ENCODE measurements at places on chromosomes 6 and 20.

DNA sequence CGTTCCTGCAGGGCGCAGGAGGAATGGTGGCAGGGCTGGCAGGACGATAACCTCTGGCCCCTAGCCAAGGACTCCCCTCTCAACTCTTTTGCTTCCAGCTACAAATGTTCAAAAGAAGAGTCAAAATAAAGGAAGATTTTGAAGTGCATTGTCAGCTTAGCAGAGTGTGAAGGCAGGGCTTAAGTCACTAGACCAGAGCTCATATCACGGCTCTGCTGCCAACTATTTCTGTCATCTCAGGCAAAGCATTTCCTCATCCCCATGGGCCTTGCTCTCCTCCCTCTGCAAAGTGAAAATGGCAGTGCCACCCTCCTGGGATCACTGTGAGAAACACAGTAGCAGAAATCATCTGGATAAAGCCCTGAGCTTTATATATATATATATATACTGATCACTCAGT lies 36.7 kb downstream of the CFAP61 start:
- DNase-seq = no peak

DNA sequence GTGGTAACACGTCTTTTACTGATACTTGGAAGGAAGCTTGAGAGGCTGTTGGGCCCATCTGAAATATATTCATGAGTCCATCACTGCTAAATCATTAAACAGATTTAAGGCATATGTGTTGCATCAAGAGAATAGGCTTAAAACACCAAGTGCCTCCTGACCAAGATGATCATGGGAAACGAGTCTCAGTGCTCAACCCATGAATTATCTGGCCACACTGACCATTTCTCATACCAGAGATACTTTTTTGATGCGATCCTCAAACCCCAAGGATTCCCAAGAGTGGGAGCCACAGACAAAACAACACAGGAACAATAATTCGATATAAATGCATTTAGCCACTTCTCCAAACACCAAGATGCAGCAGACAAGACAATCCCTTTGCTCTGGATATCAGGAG lies 17.2 kb downstream of the HEY2 start:
- no peak for DNase-seq

- DNase-seq = no peak
These were observed 74.5 kb downstream of the ALDH8A1 start for GRCh38 chr6:134875367-134875766.

DNA sequence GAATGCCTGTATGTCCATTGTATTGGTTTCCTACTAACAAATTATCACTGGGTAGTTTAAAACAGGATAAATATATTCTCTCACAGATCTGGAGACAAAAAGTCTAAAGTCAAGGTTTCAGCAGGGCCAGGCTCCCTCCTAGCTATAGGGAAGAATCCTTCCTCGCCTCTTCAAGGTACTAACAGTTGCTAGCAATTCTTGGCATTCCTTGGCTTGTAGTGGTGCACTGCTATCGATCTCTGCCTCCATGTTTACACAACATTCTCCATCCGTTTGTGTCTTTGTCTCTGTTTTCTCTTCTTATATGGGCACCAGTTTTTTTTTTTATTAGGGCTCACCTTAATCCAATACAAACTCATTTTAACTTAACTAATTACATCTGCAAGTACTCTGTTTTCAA lies 48.9 kb downstream of the OR2B6 start:
- DNase-seq = no peak

GRCh38 chr6:72288592-72288991 lies 333.3 kb upstream of the KCNQ5 start:
- DNase-seq = no peak

- no peak for DNase-seq
These were observed 54.3 kb downstream of the ADGRF5 start for GRCh38 chr6:46867411-46867810.

- no peak for DNase-seq
These were observed 47.7 kb upstream of the TMEM244 start for GRCh38 chr6:129908858-129909257.

DNA sequence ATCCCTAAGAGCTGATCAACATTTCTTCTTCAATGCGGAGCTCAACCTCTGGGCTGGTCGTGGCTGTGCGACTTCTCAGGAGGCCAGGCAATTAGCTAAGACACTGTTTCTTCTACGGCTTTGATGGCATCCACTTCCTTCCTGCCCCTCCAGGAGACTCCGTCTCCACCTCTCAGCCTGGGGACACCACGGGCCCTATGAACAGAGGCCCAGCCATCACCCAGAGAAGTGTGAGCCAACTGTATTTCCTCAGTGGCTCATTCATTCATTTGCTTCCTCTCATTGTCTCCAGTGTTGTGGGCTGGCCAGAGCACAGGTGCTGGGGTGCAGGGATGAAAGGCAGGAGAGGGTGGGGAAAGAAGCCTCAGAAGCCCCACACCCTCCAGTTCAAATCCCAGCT lies 51.8 kb upstream of the APCDD1L start:
- no peak for DNase-seq

- DNase-seq = no peak
These were observed 95.3 kb upstream of the SNX9 start for GRCh38 chr6:157727629-157728182.

- no peak for DNase-seq
These were observed 118.5 kb downstream of the SNX5 start for GRCh38 chr20:17849901-17850683.

DNA sequence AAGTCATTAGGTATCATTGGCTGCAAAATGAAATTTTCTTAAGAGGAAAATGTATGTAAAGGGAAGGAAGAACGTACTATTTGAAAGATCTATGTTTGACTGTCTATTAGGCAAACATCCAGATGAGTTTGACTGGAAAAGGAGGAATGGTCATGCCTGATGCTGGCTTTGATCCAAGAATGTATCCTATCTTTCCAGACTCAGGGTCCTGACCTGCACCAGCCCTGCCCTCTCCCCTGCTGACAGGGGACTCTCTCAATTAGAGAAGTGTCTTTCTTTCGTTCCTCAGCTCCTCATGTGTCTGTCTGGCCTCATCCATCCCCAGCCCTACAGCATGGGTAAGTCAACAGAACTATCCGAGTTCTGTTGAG lies 21.9 kb upstream of the SH3BGRL2 start:
- no peak for DNase-seq

GRCh38 chr6:148142821-148143220 lies 199.8 kb upstream of the SASH1 start:
- DNase-seq = no peak

- no peak for DNase-seq
These were observed 25.0 kb upstream of the NELFCD start for GRCh38 chr20:58956078-58956477.

DNA sequence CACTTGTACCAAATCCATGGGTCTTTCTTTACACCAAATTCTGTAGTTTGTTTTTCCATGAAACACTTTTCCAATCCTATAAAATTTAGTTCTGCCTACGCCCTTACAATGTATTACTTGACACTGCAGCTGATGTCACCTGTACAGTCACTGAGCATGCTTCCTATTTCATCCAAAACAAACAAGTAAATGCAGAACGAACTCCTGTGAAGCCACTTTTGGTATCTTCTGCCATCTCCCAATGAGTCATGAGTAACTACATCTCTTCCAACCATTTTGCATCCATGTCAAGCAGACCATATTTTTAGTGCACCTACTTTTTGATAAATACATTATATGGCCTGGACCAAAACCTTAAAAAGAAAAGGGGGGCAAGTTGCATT lies 42.4 kb downstream of the HDDC2 start:
- DNase-seq = no peak

GRCh38 chr6:160135907-160136655 lies 14.5 kb downstream of the SLC22A1 start:
- no peak for DNase-seq

DNA sequence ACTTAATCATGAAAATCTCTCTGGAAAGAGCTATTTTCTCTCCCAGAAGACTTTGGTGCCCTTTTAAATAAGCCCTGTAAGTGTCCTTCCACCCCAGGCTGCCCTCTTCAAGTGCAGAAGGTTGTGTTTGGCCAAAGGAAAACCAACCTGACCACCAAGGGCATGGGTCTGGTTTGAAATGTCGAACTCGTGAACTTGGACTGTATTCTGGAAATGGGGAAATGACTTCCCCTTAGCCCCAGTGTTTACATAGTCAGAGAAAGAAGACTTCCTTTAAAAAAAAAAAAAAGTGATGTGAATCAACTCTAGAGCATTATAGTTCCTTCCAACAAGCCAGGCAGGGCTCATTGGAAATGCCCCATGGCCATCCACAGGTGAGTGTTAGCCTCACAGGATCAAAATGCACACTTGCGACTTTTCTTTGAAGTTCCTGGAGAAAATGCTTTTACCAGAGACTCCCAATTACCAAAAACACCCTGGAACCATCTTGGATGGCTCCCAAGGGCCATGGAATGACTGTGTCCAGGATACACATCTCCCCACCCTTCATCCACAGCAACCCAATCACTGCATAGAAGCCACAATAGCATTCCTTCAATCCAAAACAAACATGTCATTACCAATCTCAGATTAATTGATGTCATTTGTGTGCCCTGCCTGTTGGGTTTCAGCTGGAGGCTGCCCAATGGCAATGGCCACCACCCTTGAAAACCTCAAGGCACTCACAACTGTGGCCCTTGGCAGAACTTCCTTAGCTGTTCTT lies 133.8 kb downstream of the CLIC5 start:
- DNase-seq = no peak

GRCh38 chr20:41171736-41172295 lies 34.5 kb downstream of the PLCG1 start:
- no peak for DNase-seq

All from activated gamma-delta T cell (primary cell).